ENCODE measurements at places on chromosomes 3 and 15.
A peak's percentile ranks its signal among the peaks of the same experiment; 100 is the strongest.

DNA sequence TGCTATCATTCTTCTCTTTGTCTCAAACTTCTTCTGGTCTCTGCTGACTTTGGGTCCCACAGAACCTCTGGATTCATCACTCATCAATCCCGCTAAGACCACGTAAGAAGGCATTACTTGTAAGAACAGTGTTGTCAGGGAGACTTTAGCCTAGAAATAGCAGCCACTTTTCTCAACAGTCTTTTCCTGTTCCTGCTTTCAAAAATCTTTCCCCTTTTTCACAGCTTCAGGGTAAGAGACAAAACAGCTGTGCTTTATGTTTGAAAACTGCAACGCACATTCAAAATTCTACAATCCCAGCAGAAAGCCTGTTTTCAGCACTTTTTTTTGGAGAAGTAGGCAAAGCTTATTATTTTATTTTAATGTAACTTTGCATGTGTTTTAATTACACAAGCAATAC lies 42.0 kb upstream of the FAM98B start:
- DNase-seq, result peak; percentile 6

DNA sequence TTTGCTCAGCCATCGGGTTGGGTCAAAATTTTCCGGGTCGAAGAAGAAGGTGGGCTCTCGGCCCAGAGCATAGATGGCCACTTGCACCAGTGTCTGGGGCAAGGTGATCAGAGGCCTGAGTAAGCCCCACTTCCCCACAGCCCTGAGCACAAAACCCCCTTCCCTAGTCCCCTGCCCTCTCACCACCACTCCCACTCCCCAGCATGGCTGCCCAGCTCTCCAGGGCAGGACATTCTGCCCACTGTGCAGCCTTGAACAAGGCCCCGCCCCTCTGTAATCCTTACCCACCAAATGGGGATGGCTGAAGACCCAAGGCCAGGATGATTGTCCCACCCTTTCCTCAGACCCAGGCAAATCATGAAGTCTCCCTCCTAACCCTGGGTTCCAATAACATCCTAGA lies 28.8 kb downstream of the CYP11A1 start:
- DNase-seq, result no peak

DNA sequence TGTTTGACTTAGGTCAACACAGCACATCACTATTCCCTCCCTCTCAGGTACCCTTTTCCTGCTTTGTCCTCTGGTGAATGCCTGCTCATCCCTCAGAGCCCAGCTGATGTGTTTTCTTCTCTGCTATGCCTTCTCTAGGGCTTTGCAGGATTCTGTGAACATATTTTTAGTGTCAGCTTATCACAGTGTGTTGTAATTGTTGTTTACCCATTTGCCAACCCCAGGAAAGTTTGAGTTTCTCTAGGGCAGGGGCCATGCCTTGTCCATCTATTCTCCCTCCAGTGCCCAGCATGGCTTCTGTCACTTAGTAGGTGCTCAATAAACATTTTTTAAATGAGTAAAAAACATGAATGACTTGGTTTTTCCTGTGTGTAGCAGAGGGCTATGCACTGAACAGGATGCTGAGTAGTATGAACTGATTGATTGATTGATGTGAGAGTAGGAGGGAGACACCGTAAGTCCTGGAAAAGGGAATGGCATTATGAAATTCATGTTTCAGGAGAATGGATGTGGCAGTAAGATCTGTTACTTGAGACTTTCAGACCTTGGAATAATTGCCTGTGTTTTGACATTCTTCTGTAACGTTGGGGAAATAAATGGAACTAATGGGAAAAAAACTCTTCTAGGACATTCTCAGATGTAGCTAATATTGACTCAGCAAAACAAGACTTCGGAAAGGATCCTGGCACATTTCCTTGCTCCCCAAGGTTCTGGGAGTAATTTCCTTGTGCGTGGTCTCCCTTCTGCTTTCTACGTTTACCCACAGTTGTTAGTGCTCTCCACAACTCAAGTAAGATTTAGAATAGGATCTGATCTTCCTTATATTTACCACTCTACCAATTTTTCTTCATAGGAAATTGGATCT lies 267.3 kb upstream of the TBL1XR1 start:
- no peak for DNase-seq

DNA sequence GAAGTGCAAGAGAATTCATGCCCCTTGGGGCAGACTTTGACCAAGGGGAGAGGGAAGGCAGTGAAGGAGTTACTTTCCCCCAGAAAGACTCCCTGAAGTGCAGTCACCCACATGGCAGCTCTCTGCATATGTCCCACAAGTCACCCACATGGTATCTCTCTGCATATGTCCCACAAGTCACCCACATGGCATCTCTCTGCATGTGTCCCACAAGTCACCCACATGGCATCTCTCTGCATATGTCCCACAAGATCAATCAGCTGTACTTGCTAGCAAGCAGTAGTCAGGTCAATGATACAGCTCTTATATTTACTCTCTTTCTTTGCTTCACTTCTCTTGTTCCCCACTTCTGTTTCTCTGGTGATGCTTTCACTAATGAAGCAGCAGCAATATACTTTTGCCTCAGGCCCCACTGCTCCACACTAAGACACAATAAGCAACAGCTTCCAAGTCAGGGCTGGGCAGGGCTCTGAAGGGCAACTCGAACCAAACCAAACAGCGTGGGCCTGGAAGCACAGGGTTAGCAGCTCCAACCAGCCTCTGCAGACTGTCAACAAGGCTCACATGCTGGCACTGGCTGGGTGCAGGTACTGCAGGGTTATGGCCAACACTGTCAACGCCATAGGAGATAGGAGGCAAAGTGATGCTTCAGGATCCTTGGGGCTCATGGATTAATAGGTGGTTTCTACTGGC lies 46.7 kb downstream of the THBS1 start:
- no peak for DNase-seq

- peak; percentile 84 for DNase-seq
Measured at GRCh38 chr3:5197470-5198312, 10.2 kb downstream of the EDEM1 start.

DNA sequence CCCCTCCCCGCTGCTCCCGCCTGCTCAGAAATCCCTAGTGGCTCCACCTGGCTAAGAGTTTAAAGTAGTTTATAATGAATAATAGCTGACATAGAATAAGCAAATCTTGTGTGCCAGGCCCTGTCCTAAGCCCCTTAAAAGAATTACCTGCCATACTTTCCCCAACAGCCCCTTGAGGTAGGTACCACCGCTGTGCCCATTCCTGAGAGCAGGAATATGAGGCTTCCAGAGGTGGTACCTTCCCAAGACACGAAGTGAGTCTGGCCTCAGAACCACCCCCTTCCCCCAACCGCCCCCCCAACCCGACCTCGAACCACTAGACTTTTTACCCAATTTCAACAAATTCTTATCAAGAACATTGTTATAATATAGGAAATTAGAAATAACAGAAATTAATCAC lies 1.2 kb downstream of the ABHD6 start:
- DNase-seq, result no peak

GRCh38 chr3:127041933-127042332 lies 59.0 kb downstream of the PLXNA1 start:
- DNase-seq, result no peak

GRCh38 chr3:71271596-71271995 lies 311.9 kb downstream of the FOXP1 start:
- DNase-seq, result no peak

GRCh38 chr3:113714702-113715101 lies 18.3 kb upstream of the USF3 start:
- no peak for DNase-seq

- DNase-seq, result no peak
Measured at GRCh38 chr3:21357241-21357640, 393.8 kb downstream of the ZNF385D start.

DNA sequence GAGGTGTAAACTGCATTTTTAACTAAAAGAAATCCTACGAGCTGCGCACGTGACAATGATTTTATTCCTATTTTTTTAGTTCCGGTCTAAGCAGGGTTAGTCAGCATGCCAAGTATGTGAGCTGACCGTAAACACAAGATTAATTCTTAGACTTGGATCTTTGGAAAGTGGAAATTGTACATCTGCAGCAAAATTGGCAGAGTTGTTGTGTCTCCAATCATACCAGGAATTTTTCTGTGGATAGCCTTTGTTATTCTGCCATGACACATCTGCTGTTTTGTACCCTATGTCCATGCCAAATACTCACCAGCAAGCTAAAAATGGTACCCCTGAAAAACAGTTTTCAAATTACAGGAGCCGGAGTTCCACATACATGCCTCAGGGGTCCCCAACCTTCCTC lies 562.5 kb downstream of the UNC13C start:
- DNase-seq, result no peak

GRCh38 chr15:93829115-93829870 lies 402.1 kb upstream of the MCTP2 start:
- DNase-seq, result peak; percentile 14

- no peak for DNase-seq
Measured at GRCh38 chr3:127351321-127351720, 63.5 kb upstream of the PRR20G start.

GRCh38 chr3:37701734-37702433 lies 159.8 kb upstream of the CTDSPL start:
- DNase-seq, result no peak

- peak; percentile 92 for DNase-seq
Measured at GRCh38 chr15:82093774-82094211, 48.0 kb upstream of the MEX3B start.

- DNase-seq, result no peak
Measured at GRCh38 chr3:14474363-14475081, 65.6 kb downstream of the GRIP2 start.

DNA sequence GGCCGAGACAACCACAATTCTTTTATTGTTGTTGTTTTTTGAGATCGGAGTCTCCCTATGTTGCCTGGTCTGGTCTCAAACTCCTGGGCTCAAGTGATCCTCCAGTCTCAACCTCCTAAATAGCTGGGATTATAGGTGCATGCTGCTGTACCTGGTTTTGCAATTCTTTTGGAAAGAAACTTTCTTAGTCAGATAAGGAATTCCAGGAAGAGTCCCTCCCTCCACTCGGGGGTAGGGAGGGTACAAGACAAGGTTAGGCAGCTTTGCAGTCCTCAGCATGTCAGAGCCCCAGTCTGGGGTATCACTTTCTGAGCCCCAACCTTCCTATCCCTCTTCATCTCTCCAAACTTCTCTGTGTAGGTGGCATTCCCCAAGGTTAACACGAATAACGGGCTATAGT lies 33.8 kb upstream of the FURIN start:
- no peak for DNase-seq

DNA sequence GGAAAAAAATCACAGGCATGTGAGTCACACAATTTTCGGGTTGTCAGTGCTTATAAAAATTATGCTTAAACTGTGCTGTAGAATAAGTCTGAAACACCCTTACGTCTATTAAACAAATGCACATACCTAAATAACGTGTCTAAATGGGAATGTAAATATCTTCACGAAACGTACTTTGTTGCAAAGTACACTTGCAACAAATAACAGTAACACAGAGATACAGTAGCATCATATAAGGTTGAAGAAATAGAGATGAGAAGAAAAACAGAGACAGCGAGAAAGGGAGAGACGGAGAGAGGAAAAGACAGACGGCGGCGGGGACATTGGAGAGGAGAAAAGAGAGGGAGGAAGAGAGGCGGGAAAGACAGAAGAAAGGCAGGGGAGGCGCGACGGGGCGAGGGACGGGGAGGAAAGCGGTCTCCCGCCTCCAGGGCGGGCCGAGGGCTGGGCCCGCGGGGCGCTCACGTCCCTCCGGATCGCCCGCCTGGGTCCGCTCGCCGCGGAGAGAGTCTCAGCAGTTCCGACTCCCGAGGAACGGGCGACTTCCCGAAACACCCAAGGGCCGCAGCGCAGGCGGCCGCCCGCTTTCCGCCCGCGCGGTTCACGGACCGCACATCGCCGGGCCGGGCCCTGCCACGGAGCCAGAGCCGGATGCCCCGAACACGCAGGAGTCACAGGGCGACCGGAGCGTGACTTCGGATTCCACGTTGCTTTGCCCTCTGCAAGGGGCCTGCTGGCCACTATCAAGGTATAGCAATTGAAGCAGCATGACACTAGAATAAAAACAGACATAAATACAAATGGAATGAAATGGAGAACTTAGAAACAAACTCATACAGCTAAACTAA lies 153.4 kb downstream of the LMLN start:
- peak; percentile 3 for DNase-seq

DNA sequence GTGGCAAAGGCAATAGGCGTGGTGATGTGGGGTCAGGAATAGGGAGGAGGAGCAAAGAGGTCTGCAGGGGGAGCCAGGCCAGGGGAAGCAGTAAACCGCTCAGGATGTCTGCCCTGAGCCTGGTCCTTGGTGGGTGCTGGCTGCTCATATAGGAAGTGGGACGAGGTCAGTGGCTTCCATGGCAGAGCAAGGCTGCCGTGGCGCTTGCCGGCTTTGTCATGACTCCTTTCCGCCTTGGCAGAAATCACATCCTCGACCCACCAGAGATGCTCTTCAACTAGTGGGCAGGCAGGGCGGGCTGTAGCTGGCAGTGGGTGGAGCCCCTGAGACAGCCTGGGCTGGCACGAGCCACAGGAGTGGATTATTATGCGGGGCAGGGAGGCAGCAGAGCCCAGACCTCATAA lies 13.1 kb upstream of the SKOR1 start:
- DNase-seq, result no peak

- DNase-seq, result no peak
Measured at GRCh38 chr3:24101676-24102168, 156.6 kb downstream of the NR1D2 start.

- no peak for DNase-seq
Measured at GRCh38 chr3:48543271-48543866, 13.2 kb downstream of the PFKFB4 start.

DNA sequence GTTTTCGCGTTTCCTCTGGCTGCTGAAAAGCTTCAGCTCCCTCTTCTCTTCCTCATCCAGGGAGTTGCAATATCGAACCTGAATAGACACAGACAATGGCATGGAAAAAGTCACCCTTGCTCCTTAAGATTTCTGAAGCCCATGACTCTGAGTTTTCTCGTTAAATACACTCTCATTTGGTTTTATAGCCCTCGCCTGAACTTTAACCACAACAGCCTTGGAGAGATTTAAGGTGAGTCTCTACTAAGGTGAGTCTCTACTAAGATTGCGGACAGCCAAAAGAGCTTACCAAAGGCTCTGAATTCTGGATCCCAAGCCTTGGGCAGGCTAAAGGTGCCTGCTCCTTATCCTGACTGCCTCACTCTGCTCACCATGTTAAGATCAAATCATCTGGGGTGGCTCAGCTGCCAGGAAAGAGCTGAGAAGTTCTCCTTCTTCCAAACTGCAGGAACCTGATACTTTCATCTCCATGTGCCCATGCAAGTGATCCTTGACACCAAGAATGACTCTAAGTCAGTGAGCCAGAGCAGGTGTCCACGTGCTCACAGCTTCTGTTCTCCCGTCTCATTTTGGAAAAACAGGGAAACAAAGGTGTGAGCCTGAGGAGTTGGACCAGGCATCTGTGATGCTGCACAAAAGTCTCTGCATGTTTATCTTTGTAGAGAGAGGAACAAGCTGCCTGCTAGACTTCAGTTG lies 65.1 kb downstream of the PRICKLE2 start:
- DNase-seq, result no peak

- DNase-seq, result no peak
Measured at GRCh38 chr15:89243046-89243690, 611 bp upstream of the FANCI start.

DNA sequence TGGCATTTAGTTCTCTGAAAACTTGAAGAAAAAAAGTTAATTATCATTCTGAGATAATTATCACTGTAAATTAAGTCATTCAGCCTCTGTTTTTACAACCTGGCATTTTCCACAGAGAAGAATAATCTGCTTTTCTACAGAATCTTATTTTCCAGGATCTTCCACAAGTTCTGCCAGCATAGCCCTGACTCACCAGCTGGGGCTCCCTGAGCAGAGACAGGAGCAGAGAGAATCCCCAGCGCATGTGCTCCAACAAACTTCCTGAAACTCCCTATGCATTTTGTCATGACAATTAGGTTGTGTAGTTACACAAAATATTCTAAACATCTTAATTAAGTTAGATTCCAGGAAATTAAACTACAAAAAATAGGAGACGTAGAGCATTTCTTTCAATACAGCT lies 32.1 kb upstream of the TMEM207 start:
- DNase-seq, result no peak
